Mucosa of descending colon (tissue), 3 donors: ENCODE measurements at places on chromosomes 5 and 9.

- DNase-seq, result no peak
Measured at GRCh38 chr9:136453326-136453725, 13.7 kb upstream of the INPP5E start.

GRCh38 chr5:100890461-100891008 is 12.5 kb downstream of the ST8SIA4 start:
- DNase-seq, result no peak

GRCh38 chr5:101543780-101544179 is 640.7 kb upstream of the ST8SIA4 start:
- no peak for DNase-seq

- no peak for DNase-seq
Measured at GRCh38 chr5:21680196-21680595, 1172.9 kb downstream of the CDH12 start.

DNA sequence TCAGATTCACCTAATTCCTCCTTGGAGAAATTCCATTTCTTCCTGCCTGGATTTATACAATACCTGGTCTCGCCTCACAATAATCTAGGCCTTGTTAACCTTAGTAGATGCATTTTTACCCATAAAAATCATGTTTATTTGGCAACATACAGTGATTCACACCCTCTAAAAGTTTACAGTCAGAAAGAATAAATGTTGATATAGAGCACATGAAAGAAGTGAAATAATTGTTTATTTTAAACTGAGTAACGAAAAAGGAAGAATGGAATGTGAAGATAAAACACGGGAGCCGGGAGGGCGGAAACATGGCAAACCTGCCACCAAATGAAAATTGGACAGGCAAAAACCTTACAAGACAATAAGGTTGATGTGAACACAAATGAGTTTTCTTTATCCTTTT is 28.9 kb upstream of the KCNN2 start:
- DNase-seq, result no peak

- DNase-seq, result no peak
Measured at GRCh38 chr9:137634016-137634415, 15.2 kb downstream of the EHMT1 start.

DNA sequence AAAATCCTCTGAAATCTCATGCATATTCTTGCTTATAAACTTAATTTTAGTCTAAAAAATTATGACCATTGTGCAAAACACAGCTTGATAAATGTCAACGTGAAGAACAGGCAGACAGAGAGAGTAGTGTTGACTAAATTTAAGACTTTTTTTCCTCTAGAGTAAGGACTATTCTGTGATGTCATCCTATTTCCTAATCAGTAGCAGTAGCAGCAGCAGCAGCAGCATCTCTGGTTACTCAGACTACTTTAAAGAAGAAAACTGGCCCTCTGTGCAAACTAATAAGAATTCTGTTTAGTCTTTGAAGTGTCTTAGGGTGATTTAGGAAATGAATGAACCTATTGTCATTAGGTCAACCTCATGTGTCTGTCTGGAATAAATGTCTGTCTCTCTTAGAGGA is 403.0 kb downstream of the HINT1 start:
- no peak for DNase-seq

GRCh38 chr9:123814496-123814895 is 115.4 kb downstream of the DENND1A start:
- DNase-seq, result no peak

DNA sequence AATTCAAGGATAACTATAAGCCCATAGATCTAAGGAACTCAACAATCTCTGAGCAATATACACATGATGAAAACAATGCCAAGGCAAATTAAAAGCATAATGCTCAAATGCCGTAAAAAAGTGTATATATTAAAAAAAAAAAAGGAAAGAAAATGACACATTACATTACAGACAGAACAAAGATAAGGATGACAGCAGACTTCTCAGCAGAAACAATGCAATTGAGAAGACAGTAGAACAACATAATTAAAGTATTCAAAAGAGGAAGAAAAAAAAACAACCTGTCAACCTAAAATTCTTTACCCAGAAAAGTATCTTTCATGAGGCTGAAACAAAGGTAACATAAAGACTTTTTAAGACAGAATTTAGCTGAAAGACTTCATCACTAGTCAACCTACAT is 591.7 kb downstream of the ZNF608 start:
- no peak for DNase-seq

DNA sequence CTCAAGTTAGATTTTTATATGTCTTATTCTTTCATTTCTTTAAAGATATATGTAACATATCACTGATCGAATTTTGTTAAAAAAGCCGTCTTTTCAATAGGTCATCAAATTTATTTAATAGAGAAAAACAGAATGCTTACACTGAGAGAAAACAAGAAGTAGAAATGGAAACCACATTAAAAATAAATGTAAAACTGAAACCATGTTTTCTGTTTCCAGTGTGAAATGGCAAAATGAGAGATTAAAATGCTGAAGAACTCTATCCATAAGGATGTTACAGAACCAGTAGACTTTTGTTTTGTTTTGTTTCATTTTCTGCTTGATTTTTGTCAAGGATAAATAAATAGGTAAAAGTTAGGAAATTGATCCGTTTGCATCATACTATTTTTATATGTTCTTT is 210.1 kb downstream of the PRDM9 start:
- no peak for DNase-seq

DNA sequence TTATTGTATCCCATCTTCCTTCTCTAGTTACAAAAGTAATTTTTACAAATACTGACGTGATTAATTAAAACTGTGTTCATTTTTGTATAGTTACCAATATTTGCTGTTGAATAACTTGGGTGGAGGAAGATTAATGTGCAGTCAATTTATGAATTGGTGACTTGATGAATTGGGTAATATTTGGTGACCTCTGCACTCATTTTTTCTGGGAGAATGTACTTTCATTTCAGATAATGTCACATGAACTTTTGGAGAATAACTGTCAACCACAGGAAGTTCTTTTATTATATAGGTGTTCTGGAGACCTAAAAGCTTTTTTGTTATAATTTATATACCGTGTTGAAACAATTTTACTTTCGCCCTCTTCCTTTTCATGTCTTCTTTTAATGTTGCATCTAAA is 26.4 kb upstream of the FKTN start:
- DNase-seq, result no peak

- no peak for DNase-seq
Measured at GRCh38 chr5:77208507-77209163, 1.8 kb upstream of the PDE8B start.

- DNase-seq, result no peak
Measured at GRCh38 chr9:14066831-14067230, 247.1 kb downstream of the NFIB start.

GRCh38 chr5:171580502-171581265 is 161.2 kb downstream of the FGF18 start:
- no peak for DNase-seq

DNA sequence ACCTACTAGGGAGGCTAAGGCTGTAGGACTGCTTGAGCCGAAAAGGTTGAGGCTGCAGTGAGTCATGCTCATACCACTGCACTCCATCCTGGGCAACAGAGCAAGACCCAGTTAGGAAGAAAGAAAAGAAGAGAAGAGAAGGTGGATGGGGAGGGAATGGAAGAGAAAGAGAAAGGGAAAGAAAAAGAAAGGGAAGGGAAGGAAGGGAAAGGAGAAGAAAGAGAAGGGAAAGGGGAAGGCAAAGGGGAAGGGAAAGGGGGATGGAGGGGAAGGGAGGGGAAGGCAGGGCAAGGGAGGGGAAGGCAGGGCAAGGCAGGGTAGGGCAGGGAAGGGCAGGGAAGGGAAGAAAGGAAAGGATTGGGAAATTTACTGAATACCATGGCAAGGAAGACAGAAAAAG is 157.0 kb downstream of the ACTL7B start:
- DNase-seq, result no peak

DNA sequence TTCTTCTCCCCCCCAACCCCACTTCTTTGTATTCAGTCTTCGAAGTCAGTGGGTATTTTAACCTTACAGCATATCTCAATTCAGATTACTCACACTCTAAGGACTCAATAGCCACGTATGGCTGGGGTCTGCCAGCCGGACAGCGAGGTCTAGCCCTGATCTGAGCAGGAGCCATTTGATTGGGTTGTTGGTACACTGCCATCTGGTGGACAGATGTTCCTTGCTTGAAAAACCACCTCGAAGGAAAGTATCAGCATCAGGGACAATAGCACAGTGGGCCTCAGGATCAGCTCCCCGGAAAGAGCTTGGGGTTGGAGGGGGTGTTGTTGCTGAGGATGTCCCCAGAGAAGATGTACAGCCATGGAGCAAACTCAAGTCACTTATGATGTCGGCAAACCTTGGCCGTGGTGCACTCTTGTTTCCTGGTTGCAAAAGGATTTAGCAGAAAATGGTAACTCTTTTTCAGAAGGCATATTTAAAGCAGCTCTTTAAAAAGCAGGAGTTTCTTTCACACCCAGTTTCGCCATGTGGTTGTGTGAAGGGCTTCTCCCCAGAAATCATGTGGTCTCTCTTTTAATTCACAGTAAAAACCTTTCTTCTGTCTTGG is 31.7 kb upstream of the KCNMB1 start:
- peak; percentile 77 for DNase-seq

DNA sequence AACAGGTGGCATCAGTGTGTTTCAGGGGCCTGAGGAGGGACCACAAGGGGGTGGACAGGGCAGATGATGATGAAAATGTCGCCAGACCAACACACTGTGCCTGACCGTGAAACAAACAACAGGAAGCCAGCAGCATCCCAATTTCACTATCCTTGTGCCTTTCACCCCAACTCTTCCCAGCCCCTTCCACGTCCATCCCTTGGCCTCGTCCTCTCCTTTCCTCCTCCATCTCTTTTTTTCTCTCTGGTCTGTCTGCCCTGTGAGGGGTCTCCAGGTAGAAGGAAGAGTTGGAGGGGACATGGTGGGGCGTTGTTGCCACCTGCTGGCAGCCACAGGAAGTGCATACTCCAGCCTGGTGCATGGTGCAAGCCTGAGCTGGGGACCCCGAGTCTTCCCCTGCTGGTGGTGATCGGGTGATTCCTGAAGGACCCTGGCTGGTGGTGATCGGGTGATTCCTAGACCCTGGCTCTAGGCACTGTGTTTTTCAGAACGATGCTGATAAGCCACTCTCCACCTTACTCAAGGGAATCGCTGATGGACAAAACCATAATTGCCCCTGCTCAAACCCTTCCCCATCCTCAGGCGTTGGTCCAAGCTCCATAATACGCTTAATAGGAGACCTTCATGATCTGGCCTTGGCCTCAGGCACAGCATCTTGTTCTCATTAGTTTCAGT is 21.7 kb upstream of the NSD1 start:
- peak; percentile 79 for DNase-seq

DNA sequence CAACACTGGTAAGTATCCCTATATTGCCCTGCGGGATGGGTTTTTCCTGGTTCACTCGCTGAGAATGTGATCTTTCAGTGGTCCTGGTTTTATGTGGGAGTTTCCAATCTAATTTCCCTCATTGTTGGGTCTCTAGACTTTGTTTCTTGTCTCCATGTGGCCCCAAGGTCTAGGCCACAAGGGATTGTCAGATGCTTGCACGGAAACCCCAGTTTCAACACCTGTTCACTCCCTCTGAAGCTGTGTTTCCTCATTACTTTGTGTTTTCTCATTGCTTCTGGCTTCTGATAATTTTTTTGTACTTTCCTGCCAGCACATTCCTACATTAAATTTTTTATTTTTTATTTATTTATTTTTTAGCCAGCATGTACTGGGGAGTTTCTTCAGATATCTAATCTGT is 191.5 kb downstream of the TTLL11 start:
- DNase-seq, result no peak

GRCh38 chr5:90479611-90480385 is 5.1 kb downstream of the POLR3G start:
- DNase-seq, result no peak

DNA sequence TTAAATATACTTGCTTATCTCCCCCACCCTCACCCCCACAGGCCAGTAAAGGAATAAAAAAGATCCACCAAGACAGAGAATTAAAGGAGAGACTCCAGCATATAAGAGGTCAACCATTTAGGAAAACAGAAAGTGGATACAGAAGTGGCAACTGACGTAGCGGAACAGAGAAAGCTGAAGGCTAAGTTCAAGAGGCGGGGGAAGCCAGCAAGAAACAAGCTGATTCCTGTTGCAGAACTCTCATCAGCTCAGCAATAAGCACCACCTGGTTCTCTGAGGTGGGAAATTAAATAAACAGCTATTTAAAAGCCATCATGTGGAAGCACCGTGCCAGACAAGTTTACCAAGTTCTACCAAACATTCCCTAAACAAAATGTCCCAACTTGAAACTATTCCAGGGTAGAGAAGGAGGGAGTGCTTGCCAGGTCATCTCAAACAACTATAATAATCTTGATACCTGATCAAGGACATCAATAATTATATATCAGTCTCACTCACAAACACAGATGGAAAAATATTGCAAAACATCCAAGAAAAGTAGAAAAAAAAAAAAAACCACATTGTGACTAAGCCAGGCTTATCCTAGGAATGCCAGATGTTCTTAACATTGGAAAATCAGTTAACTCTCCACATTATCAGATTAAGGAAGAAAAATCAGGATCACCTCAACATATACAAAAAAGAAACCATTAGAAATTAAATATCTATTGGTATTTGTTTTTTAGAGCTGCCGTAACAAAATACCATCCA is 7.3 kb upstream of the ARL15 start:
- no peak for DNase-seq

DNA sequence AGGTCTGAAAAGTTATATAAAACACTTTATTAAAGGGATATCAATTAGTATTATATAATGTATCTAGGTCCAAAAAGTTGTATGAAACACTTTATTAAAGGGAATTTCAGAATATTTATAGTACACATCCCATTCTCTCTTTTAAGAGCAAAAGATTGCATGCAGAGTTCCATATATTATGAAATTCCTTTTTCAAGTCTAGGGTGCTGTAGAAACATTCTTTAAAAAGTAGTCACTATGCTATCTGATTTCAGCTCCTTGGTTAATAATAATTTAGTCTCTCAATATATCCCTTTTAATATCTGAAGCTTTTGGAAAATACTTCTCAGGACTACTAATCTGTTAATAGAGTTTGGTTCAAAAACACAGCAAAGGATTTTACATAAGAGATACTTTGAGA is 1496.1 kb upstream of the C9orf72 start:
- no peak for DNase-seq

- no peak for DNase-seq
Measured at GRCh38 chr9:125629446-125629845, 77.6 kb downstream of the MAPKAP1 start.

GRCh38 chr5:151686674-151687407 is at the start of gene SPARC:
Gene SPARC, minus strand, starts transcription at chr5:151686915. Its CDS starts 10,727 bp downstream, at chr5:151676188.
- peak; percentile 55 for DNase-seq

- no peak for DNase-seq
Measured at GRCh38 chr9:33227008-33227398, 13.0 kb upstream of the SPINK4 start.

GRCh38 chr9:126956917-126957686 is 42.5 kb downstream of the RALGPS1 start:
- DNase-seq, result no peak

DNA sequence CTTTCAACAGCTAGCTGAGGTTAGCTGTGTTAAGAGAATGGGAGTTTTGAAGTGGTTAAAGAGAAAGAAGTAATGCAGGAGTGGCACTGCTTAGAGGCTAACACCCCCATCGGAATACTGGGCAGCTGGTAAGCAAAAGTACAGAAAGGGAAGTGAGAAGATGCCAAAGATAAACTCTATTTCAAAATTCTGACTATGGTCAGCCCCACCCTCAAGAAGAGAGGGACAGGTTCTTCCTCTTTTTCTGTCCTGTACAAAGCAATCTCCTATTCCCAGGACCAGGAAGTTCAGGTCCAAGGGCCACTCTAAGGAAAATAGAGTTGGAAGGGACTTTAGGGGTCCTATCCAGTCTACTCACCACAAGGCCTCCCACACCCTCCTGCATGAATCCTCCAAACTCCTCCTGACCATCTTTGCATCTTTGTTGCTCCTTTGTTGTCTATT is 45.9 kb upstream of the JAK2 start:
- no peak for DNase-seq
